Dorsolateral prefrontal cortex (tissue), 122 donors: ENCODE measurements at places on chromosomes 11 and 22. TPM values are rescaled to one million over a fixed set of nuclear protein-coding genes. Genes with fewer than 3 reads are reported as not detected.

GRCh38 chr11:37504060-37504611 is 906.1 kb upstream of the RAG2 start:
- no peak for DNase-seq

GRCh38 chr11:96127596-96127959 is 203.7 kb upstream of the MTMR2 start:
- no peak for DNase-seq

- no peak for DNase-seq
Measured at GRCh38 chr11:116928102-116928777, 90.8 kb upstream of the APOA1 start.

DNA sequence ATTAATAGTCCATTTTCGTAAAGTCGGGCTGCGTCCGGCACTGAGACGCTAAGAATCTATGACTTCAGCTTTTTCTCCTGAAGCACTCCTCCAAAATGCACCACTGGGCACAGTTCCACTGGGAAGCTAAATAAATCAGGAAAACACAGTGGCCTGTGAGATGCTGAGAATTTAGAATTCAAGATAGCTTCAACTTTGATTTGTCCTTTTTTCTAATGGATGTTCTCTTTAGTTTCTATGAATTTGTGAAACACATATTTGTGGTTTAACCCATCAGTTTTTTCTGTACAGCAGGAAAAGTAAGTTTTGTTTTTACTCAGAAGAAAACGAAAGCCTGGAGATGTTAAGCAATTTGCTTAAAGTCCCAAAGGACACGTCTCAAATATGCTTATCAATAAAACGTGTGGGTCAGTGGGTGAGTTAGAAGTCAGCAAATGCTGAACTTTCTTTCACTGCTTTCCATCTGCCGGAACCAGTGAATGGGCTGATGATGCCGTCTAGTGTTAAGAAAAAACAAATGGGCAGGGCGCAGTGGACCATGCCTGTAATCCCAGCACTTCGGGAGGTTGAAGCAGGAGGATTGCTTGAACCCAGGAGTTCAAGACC is 40.7 kb upstream of the CLMP start:
- no peak for DNase-seq

DNA sequence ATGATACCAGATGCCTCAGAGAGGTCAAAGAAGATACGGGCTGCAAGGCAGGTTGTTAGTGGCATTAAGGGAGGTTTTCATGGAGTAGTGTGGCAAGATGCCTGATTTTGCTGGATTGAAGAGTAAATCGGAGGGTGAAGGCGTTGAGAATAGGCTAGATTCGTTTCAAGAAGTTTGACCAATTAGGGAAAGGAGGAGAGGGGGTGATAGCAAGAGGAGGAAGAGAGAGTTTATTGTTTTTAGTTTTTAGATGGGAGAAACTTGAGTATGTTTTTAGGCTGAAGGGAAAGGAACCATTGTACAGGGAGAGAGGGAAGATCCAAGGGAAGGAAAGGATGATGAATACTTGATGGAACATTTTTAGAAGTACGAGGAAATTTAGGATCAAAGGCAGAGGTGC is 16.5 kb downstream of the CSTPP1 start:
- no peak for DNase-seq

- no peak for DNase-seq
Measured at GRCh38 chr11:81915045-81915444, 818.6 kb downstream of the FAM181B start.

DNA sequence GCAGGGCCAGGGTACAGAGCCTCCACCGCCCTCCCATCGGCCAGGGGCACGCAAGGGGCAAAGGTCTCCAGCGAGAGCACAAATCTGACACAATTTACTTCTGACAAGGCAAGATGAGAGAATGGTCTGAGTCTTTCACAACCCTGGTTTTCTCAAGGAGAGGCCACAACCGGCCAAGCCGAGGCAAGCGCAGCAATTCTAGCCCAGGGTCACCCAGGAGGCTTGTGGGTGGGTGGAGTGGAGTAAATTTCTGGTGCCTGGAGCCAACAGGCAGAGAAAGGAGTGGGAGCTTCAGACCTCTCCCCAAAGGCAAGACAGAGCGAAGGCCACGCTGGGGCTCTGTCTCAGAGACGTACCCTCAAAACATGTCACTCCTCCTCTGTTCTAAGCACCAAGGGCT is 9.3 kb downstream of the LARGE2 start:
- DNase-seq: no peak

GRCh38 chr22:44361391-44362126 is 48.8 kb upstream of the SHISAL1 start:
- no peak for DNase-seq

GRCh38 chr11:117480221-117480620 is 152.6 kb downstream of the CEP164 start:
- DNase-seq: no peak

DNA sequence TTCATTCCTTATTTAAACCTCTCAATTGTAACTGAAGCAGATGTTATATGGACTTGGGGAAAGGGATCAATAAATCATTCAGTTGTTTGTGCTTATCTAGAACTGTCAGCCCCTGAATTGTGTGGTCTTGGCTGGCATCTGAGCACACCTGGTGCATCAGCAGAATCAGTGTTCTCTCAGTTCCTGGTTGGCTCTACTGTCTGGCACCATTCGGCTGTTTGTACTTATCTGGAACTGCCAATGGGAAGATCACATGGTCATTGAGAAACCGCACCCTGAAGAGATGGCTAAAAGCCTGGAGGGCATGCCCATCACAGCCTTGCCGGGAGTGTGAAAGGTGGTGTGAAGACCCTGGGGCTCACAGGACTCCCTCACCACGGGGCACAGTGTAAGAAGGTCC is 37.1 kb upstream of the EHF start:
- no peak for DNase-seq

- no peak for DNase-seq
Measured at GRCh38 chr11:34926101-34926830, 9.8 kb downstream of the PDHX start.

DNA sequence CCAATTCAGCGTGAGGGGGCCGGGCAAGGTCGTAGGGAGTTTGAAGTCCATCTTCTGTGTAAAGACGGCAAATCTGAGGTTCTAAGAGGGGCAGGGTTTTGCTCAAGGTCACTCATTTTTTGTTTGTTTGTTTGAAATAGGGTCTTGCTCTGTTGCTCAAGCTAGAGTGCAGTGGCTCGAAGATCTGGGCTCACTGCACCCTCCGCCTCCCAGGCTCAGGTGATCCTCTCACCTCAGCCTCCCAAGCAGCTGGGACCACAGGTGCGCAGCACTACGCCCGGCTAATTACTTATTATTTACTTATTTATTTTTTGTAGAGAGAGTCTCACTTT is 355 bp upstream of the AP1B1 start:
- no peak for DNase-seq

DNA sequence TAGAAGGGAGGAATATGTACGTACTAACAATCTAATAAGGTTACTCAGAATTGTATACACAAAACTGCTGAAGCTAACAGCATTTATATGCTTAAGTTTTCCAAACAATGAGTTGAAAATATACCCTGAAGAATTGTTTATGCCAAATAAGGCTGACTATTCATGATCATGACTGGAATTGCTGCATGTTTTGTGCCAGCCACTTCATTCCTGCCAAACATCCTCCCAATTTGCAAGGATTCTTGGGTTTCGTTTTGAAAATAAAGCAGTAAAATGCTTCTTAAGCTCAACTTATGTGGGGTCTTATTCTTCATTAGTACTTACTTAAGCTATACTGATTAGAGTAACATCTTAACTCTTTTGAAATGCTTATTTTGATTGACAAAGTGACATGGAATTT is 149.0 kb downstream of the SPON1 start:
- no peak for DNase-seq

- peak; percentile 57 for DNase-seq
Measured at GRCh38 chr22:49632199-49633009, 195.3 kb downstream of the BRD1 start.

DNA sequence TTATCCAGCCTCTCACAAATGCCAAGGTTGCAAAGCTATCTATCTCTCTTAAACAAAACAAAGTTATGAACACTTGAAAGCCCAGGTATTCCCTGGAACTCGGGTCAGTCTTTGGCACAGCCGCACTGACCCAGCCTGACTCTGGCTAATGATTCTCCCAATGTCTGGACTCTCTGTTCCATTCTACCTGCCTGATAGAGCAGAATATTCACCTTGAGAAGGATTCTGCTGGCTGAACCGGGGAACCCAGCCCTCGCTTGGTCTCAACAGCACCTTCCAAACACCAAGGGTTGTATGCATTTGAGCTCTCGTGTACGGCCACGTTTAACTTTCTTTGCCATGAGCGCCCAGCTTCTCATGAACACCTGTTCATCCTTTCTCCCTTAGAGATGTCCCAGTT is 116.8 kb downstream of the ZBTB16 start:
- DNase-seq: no peak

GRCh38 chr22:17239156-17239701 is 20.0 kb upstream of the ADA2 start:
- DNase-seq: no peak

- DNase-seq: peak; percentile 53
Measured at GRCh38 chr11:117870103-117870952, 6.1 kb downstream of the FXYD6 start.

GRCh38 chr11:34507610-34508009 is 6.0 kb downstream of the ELF5 start:
- no peak for DNase-seq

Gene LARGE2
- total RNA-seq: not detected

Gene GPHA2
- not detected for total RNA-seq

DNA sequence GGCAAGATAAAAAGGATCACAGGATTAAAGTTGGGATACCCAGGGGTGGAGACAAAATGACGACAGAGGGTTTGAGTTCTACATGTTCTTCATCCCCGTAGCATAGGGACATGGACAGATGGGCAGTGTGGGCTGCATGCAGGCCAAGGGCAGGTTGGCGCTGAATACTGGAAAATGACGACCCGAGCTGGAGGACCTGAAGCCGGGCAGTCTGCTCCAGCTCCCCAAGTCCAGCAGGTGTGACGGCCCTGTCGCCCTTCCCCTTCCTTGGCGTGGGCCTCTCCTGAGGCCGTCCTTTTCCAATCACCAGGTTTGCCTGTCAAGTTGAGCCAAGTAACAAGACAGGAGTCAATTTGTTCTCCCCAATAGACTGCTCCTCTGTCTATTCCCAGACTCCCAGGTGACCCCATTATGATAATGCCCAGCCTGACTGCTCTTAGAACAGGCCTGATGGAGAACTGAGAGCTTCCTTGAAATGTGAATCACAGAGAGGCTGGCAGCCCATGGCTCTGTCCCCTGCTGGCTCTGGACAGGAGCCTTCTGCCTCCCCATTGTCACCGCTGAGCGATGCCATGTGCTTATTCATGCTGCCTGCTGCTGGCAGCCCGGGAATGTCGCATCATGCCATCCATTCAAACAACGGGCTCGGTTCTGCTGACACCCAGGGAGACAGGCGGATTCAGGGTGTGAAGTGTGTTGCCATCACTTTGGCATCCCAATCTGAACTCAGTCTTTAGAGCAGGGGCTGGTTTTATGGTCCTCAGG is 392.1 kb downstream of the NTM start:
- peak; percentile 73 for DNase-seq

DNA sequence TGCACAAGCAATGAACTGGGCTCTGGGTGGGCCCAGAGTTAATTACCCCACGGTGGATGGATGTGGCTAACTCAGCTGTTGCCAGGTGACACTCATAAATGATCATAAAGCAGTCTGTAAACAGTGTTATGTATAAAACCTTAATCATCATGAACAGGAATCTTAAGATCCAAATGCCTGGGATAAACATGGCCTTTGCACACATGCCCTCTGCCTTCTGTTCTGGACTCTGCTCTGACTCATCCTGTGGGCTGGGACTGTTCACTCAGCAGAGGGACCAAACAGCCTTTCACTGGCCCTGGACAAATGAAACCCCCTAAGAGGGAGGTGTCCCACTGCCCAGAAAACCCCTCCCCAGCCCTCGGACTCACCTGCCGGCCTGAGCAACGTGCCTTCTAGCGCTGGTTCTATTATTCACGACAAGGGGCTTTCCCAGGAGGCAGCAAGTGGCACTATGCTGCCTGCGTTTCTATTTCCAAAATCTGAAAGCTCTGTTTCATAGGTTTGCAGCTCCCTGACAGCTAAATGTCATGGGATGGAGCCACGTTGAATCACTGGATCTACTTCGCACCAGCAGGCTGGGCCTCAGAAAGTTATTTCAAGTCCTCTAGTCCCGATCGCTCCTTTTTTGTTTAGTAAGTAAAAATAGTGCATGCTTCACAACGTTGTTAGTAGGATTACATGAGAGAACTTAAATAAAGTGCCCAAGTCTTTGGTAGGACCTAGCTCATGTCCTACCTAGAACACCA is 53.0 kb downstream of the LARGE1 start:
- DNase-seq: no peak

DNA sequence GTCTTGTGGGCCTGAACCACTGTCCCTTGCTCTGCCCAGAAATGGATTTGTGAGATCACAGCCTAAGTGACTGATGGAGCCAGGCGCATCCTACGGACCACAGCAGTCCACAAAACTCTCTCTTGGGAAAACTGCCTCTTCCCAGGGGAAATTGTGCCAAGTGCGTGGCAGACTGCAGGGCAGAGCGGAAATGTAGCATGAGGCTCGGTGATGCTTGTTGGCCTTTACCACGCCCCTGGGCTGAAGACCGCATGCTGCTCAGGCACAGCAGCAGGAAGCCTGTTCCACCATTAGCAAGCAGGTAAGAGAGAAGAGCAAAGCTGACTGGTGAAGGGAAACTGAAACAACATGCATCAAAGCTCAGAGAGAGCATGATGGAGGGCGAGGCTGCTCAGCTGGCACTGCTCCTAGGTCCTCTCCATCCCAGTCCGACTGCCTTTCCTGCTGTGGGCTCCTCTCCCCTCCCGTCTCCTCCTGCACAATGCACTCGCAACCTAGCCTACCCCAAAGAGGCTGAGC is 26.5 kb upstream of the SCARF2 start:
- no peak for DNase-seq

GRCh38 chr11:94759522-94759921 is 8.6 kb upstream of the AMOTL1 start:
- DNase-seq: no peak

GRCh38 chr22:30201945-30202344 is 44.6 kb downstream of the LIF start:
- no peak for DNase-seq

DNA sequence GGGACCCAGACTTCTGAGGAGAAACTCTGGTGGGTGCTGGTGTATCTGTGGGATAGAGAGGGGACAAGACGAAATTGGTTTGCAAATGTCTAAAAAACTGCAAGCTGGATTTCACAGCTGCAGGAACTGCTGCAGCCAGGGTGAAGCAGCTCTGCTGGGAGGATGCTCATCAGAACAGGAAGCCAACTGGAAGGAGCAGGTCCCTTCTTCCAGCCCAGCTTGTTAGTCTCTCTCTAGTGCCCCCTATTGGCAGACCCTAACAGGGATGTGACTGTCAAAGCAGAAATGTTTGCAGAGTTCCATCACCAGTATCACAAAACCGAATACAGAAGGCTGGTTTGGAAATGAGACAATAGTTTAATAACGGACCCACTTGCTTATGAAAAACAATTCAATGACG is 74.8 kb upstream of the SLC22A12 start:
- no peak for DNase-seq

Gene MYBPC3
- total RNA-seq: 0.10 TPM

- DNase-seq: no peak
Measured at GRCh38 chr11:117457031-117457785, 129.6 kb downstream of the CEP164 start.
